ENCODE measurements at places on chromosomes 12 and 14.

GRCh38 chr12:132352896-132353800 lies 23.8 kb upstream of the GALNT9 start:
- peak; percentile 53 for DNase-seq

GRCh38 chr14:63933110-63933509 lies 80.3 kb downstream of the SYNE2 start:
- DNase-seq, result no peak

- DNase-seq, result no peak
These were observed 33.5 kb downstream of the TSHR start for GRCh38 chr14:80988735-80989429.

DNA sequence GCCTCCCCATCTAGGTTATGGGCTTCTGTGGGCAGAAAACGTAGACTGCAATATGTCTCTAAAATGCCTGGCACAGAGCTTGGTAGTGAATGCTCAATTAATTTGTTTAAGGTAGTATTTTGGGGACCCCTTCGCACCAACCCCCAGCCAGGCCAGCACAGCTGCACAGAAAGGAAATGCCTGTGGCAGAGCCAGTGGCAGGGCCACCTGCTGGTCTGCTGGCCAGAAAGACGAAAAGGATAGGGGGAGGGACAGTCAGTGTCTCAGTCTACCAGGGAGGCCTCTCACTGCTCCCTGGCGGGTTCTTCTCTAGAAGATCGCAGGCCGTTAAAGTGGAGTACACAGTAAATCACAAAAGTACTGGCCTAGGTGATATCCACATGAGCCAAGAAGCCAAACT lies 3.5 kb downstream of the RAB15 start:
- peak; percentile 43 for DNase-seq

DNA sequence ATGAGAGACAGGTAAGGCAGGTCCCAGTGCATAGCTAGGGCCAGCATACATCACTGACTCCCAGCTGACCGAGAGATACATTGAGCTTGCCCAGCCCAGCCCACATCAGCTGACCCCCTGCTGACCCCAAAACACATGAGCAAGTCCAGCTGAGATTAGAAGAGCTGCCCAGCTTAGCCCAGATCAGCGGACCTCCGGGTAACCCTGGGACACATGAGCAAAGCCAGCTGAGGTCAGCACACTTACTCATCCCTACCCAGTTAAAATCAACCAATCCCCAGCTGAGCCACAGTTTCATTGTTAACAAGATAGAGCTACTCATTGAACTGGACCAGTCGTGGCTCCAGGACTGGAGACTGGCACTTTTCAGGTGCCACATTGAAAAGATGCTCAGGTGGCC lies 21.8 kb upstream of the FBXO34 start:
- DNase-seq, result no peak

- no peak for DNase-seq
These were observed 69.2 kb upstream of the ARHGAP5 start for GRCh38 chr14:32007755-32008362.

GRCh38 chr12:50923361-50924130 lies 28.8 kb upstream of the HIGD1C start:
- no peak for DNase-seq

- no peak for DNase-seq
These were observed 1.5 kb downstream of the CHURC1 start for GRCh38 chr14:64915797-64916196.

- DNase-seq, result no peak
These were observed 26.4 kb downstream of the TM7SF3 start for GRCh38 chr12:26987634-26988424.

DNA sequence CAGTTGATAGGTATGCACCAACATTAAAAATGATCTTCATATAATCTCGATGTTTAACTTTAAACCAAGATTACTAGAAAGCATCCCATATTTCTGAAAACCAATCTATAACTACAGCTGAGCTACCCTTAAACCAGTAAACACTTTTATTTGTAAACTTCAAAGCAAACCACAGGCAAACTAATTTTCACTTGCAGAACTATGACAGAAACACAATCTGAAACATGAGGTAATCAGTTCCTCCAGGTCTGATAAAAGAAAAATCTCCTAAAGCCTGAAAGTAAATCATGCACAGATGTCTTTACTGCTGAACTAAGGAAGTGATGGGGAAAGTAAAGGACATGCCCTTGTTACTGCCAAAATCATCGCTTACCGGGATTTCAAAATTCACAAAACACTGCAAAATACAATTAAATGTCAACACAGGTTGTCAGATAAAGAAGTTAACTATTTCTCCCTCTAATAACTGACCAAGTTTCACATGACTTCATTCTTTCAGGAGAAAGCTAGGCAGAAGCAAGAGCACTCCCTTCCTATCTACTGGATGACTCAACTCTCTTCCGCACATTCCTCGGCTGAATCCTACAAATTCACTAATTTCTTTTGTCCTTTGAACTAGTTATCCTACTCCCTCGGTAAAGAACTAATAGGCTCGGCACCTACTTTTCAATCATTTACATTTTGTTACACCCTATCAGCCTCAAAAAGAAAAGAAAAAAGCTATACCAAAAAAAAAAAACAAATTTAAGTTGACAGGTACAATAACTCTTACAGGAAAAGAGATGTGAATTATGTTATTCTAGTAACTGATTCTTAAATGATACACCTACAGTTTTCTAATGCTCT lies 1.4 kb downstream of the EEA1 start:
- peak; percentile 70 for DNase-seq

- DNase-seq, result peak; percentile 66
These were observed 8.8 kb upstream of the EGLN3 start for GRCh38 chr14:33959692-33960151.

- no peak for DNase-seq
These were observed 17.1 kb downstream of the MRPL42 start for GRCh38 chr12:93484315-93484981.

DNA sequence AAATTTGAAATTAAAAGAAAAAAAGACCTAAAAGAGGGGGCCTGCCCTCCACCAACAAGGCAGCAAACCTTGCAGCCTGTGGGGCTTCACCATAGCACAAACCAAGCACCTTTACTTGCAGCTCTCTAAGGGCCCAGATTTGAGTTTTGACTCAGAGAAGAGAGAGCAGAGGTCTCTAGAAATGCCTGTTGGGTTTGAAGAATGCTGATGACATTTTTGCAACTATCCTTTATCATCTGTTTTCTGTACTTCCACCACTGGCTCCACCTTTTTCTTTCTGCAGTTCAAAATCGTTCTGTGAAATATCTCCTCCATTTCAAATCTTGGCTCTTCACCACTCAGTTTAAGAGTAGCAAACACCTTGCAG lies 83.8 kb upstream of the HMGA2 start:
- no peak for DNase-seq

GRCh38 chr14:52790756-52791222 lies 618 bp downstream of the GNPNAT1 start:
- DNase-seq, result no peak

GRCh38 chr14:70845601-70846000 lies 36.3 kb upstream of the MAP3K9 start:
- no peak for DNase-seq

DNA sequence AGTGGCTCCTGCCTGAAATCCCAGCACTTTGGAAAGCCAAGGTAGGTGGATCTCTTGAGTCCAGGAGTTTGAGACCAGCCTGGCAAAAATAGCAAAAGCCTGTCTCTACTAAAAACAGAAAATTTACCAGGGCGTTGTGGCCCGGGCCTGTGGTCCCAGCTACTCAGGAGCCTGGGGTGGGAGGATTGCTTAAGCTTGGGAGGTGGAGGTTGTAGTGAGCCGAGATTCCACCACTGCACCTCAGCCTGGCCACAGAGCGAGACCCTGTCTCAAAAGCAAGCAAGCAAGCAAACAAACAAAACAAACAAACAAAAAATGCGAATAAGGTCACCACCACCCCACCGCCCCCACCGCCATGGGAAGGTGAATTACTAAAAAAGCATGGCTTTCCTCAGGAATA lies 238.7 kb downstream of the ATXN7L3B start:
- DNase-seq, result peak; percentile 8

GRCh38 chr12:104454997-104455396 lies 1.8 kb upstream of the CHST11 start:
- no peak for DNase-seq

GRCh38 chr12:3464561-3464960 lies 26.4 kb upstream of the PRMT8 start:
- no peak for DNase-seq

DNA sequence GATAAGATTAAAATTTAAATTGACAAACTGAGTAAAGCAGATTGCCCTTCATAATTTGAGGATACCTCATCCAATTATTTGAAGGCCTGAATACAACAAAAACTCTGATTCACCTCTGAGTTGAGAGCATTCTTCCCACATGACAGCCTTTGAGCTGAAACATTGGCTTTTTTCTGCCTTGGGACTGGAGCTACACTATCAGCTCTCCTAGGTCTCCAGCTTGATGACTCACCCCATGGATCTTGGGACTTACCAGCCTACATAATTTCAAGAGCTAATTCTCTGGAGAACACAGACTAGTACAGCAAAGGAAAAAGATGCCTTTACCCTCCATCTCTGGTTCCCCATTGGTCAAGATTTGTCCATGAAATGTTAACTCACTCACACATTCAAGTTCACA lies 555.1 kb downstream of the FOXG1 start:
- no peak for DNase-seq

DNA sequence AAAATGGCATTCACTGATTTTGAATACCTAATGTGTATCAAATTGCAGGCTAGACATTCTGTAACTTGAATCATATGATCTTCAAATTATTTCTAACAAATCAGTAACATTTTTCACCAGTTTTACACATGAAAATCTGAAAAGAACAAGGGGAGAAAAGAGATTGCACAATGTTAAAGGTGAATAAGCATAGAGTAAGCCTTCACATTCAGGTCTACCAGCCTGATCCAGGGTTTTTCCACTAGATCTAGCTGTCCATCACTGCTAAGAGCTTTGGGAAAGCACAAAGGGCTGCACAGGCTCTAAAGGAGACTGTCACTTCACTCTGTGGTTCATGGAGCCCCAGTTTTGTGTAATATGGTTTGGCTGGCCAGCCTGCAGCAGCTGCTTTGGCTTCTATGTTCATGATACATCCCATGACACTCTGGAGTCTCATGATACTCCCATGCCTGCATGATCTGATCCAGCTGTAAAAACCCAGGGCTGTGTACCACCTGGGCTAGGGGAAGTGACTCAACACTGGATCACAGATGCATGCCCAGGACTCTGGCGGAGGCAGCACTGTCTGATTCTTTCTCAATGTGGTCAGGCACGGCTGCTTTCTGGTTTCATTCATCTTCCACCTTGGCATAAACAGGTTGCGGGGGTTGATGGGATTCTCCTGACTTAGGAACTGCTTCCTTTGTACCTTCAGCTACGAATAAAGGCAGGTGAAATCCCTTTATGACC lies 859.7 kb downstream of the GALC start:
- no peak for DNase-seq

DNA sequence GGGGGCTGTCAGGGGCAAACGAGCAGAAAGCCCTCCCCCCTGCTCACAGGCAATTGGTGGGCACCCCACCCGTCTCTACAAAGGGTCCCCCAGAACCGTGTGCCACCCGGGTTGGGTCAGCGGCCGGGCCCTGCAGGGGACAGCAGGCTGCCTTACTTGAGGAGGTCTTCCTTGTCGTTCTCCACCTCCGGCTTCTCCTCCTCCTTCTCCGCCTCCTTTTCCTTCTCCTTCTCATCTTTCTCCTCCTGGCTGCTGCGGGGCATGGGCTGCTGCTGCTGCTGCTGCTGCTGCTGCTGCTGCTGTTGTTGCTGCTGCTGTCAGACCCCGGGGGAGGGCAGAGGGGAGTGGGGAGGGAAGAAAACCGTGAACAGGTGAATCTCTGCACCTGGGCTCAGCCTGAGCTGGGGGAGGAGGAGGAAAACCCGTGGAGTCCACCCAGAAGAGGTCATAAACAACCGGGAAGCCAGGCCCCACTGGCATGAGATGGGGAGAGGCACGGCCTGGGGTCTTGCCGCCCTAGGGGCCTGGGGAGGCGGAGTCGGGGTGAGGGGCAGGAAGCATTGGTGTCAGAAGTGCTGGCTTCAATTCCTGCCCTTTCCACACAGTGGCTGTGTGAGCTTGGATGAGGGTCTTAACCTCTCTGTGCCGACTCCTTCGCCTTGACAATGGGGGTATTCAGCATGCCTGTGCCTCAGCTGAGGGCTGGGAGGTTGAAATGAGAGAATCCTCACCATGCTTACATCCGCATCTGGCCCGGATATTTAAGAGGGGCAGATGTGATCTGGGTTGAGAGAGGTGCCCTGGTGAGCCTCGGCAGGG lies 107.6 kb downstream of the RFLNA start:
- DNase-seq, result no peak

- no peak for DNase-seq
These were observed 15.1 kb downstream of the CPNE8 start for GRCh38 chr12:38890102-38890855.

DNA sequence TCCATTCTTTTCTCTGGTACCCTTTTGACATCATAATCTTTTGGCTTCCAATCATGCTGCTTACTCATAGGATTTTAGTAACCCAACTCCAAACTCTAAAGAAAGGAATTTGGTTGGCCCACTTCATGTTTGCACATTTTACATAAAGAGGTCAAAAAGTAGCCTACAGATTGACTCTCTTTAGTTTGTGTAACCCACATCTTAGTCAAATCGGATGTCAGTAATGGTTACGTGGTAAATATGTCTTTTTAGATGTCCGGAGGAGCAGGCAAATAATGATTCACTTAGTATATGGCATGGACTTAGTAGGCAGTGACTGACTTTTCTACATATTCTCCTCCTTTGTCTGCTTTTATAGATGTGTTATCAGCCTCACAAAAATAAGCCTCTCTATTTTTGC lies 711.6 kb upstream of the FOXG1 start:
- no peak for DNase-seq

- no peak for DNase-seq
These were observed 526.5 kb downstream of the CCER1 start for GRCh38 chr12:90428465-90428864.

DNA sequence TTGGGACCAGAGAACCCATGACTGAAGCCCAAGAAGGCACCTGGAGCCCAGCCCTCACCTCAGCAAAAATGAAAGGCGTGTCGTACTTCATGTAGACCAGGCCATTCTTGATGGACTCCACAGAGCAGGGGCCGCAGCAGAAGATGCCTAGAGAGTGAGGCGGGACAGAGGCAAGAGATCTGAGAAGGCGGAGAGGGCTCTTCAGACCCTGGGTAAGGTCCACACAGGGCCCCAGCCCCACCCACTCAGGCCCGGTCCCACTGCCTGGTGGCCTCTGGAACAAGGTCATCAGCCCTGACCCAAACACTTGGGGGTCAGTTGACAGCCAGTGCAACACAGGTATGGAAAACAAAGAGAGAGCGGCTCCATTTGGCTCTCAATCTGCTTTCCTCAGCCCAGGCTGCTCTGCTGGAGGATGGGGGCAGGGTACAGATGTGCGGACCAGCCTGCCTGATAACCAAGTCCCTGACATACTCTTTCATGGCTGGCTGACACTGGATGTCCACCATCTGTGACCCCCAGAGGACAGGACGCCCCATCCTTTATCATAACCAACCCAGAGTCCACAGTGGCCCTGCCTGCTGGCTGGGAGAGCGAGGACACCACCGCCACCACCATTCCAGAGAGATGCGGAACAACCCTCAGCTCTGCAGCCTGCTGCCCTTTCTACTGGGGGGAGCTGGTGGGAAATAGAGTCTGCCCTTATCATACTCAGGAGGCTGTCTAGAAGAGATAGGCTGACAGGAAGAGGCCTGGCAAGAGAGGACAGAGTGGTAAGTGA lies 6.9 kb downstream of the TGM1 start:
- no peak for DNase-seq
